ENCODE measurements at places on chromosomes 16 and 17.
A peak's percentile ranks its signal among the peaks of the same experiment; 100 is the strongest.

DNA sequence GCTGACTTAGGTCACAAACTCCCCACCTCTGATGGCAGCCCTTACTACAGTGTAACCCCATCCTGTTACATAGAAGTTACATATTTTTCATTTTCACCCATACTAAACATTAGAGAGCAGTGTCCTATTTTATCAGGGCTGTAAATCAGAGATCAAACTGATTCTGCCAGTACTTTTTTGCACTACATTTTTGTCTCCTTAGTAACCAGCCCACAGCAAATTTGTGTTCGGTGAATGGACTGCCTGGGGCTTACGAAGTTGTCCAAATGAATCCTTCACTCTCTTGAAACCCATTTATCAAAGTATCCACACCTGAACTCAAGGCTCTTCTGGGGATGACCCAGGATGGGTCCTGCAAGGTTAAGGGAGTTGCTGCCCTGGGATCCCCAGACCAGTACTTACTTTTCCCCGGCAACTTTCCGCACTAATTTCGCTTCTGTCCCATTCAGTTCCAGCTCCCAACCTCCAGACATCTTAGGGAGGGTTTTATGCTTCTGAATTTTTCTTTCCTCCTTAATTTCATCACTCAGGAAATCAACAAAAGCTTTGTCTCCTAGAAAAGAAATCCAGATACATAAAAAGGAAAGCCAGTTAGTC, 1.1 kb downstream of the C1QBP start:
- DNase-seq = no peak

DNA sequence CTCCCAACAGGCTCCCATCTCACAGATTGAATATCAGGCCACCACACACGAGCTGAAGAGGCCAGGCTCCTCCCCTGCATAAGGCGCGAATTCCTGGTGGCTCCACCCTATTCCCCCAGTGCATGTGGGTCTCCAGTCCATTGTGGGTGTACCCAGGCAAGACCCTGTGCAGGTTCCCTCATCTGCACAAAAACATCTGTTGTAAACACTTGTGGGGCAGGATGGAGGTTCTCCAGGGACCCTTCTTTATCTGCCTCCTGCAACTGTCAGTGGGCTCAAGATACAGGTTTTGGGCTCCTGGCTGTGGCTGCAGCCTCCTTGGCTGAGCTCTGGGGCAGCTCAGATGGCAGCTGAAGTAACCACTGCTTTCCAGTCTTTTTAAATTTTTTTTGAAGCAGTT, 17.6 kb upstream of the LGALS9 start:
- no peak for DNase-seq

- DNase-seq = no peak
Observed at GRCh38 chr17:71580220-71580619, 540.6 kb upstream of the SOX9 start.

- DNase-seq = no peak
Observed at GRCh38 chr17:40600486-40601046, 35.3 kb upstream of the CCR7 start.

- peak; percentile 64 for DNase-seq
Observed at GRCh38 chr16:457732-458400, 32.4 kb downstream of the RAB11FIP3 start.

DNA sequence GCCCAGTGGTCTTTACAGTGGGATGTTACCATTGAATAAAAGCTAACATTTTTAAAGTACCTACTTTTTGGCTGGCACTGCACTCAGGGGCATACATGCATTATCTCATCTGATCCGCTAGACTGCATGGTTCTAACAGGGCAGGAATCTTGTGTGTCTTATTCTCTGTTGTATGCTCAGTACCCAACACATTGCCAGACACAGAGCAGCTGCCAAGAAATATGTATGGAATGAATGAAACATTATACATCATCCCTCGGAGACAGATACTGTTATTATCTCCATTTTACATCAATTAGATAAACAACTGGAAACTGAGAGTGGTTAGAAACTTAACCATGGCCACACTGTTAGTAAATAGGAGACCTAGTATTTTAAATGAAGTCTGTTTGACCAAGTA, 74.1 kb upstream of the CDH11 start:
- peak; percentile 35 for DNase-seq

- no peak for DNase-seq
Observed at GRCh38 chr16:86353148-86353547, 157.2 kb upstream of the FOXF1 start.

GRCh38 chr16:81321039-81321438, 6.3 kb downstream of the GAN start:
- DNase-seq = no peak

DNA sequence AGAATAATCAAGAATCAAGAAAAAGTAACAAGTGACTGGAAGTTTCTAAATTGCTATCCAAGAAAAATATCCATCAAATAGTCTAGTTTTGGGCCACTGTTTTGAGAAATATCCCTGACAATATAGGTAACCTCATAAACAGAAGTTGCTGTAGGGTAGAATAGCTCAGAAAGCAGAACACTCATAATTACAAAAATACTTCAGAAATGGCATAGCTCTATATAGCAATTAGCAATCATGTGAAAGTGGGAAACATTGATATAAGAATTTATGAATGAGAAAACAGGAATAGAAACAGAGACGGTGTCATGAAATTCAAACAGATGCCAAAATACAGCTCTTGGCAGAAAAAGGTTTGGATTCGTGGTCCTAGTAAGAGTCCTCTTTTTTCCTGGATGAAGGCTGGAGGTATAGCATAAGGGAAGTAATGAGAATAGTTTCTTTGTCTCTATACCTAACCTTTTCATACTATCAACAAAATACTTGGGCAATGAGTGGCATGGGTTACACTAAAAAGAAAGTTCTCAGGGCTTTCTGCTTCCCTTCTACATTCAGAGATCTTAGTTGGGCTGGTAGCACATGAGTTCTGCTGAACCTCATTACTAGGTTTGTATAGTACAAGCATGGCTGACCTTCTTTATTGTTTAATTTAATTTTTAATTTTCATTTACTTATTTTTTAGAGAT, 33.5 kb downstream of the SPAG9 start:
- no peak for DNase-seq

DNA sequence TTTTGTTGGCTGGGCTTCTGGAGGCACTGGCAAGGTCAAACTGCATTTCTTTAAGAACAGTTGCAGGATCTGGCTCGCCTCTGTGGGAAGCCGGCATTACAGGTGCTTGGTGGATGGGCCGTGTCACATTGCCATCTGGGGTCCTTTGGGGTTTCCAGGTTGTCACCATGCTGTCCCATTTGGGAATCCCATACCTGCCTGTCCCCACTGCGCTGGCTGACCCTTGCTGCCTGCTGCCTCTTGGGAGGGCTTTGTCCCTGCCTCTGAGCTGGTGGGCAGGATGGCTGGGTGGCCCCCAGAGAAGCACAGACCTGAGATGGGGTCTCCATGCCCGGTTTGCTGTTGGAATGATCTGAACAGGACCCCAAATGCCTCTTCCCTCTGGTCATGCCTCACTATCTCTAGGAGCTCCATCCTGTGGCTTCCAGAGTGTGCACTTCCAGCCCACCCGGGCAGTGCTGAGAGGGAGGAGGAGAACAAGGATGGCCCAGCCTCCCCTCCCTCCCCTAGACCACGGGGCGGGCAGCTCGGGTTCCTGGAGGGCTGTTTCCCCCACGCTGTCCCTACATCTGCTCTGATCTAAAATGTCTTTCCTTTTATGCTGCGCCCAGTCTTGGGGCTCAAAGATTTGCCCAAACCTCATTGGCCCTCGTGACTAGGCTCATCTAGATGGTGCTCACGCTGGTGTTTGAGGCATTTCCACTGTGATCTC, 28.0 kb downstream of the OR1D5 start:
- DNase-seq = no peak

DNA sequence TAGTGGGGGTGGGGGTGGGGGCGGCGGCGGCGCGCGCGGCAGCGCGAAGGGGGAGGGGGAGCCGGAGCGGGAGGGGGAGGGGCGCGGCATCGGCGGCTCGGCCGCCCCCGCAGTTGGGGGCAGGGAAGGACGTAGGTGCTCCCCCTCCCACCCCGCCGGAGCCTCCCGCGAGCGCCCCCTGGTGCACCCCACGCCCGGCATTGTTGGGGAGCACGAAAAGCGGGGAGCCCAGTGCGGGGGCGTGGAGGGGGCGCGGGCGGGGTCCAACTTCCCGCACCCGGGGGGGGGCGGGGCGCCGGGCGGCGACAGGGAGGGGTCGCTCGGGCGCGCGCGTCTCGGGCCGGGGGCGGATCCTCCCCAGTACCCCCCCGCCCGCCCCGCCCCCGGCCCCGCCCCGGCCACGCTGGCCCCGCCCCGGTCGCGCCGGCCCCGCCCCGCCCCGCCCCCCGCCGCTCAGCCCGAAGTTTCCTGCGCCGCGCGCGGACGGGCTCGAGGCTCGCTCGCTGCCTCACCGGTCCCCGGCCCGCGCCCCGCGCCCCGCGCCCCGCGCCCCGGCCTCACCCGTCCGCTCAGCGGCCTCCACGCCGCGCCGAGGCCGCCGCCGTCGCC, at the start of gene CACNA1H:
TSS of gene CACNA1H (plus strand) at position 456 of the 609 bp plus-strand sequence. CDS start 632 bp downstream, outside the sequence.
- peak; percentile 72 for DNase-seq

DNA sequence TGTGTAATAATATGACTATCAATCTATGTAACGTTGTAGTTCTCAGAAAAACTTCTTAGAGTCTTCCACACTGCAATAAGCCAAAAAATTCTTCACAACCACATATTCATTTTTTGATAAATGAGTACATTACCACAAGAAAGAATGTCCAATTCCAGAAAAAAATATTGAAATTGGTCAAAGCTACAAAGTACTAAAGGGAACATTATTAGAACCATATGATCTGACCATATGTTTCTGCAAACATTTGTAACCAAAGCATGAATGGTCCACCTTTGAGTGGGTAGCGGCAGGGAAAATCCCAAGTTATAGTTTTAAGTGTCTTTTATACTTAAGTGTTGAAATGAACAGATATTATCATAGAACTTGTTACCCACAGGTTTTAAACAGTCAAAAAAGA, 71.7 kb upstream of the NACA2 start:
- DNase-seq = no peak

DNA sequence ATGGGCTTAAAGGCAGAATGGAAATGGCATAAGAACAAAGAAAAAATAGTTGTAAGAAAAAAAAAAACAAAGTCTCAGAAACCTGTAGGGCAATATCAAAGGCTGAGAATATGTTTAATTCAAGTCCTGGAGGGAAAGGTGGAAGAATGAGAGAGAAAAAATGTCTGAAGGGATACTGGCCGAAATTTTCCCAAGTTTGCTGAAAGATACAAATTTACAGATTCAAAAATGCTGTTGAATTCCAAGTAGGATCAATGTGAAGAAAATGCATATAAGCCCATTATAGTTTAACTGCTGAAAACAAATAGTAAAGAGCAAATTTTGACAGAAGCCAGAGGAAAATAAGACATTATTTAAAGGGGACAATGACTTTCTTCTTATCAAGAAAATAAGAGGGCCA, 6.6 kb upstream of the USP22 start:
- no peak for DNase-seq

DNA sequence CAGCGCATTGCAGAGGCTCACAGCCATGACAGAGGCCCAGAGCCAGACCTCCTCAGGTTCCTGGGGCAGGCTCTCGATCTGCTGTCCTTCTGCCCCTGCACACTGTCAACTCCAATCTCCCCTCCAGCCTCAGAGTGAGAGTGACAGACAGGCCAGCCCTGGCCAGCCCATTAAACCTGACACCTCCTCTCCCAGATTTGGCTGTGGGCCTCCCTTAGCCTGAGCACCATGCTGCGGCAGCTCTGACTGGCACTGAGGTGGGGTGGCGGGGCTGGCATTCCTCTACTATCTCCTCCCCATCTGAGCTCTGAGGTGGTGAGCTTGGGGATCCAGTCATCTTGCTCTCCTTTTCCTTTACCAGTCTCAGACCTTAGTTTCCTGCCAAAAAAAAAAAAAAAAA, 15.5 kb upstream of the C1QL1 start:
- DNase-seq = no peak

DNA sequence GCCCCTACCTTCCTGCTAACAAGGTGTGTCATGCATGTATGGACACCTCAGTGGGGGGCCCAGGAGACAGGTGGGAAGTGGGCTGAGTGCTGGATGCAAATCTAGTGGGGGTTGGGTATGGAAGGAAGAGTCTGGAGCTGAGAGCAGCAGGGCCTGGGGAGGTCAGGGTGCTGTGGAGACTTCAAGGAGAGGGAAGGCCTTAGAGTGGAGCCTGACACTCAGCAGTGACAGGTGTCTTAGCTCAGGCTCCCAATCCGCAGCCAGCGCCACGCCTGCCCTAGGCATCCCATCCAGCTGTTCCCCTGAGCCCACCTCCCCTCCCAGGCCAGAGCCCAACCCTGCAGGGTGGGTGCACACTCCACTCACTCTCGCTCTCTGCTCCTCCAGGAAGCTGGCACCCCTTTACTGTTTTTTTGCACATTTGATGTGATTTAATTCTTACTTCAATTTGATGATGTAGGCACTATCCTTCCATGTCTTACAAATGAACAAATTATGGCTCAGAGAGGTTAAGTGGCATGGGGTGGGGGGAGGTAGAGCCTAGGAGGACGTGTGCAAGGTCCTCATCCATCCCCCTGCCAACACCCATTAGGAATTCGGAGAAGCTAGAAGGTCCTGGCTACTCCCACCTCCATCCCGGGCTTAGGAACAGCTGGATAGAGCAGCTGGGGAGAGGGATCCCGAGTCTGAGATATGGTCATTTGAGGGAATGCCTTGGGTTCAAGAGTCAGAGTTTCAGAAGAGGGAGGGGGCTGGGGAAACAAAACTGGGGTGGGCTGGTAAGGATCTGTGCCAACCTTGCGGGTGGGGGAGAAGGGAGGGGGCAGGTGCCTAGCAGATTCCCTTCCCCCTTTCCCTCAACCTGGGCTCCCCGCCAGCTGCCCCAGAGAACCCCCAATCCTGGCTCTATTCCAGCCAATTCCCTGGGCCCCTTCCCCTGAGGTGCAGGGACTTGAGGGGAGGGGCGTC, 2.1 kb downstream of the FAM171A2 start:
- peak; percentile 64 for DNase-seq

DNA sequence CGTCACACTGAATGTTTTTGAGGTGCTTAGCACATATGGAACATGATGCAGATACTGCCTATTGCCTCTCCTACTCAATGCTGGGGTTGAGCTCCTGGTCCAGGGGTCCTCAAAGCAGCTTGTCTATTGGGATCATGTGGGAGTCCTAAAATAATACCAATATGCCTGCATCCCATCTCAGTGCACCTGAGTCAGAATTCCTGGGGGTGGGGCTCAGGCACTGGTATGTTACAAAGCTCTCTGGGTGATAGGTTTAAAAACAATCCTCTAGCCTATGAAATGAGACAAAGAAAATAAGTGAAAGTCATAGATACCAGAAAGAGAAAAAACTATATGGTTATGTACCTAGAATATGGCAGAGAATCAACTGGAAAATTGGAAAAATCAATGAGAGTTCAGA, 156.6 kb upstream of the NLRP1 start:
- DNase-seq = no peak

GRCh38 chr17:79814127-79814973, 17.5 kb upstream of the CBX8 start:
- peak; percentile 60 for DNase-seq

DNA sequence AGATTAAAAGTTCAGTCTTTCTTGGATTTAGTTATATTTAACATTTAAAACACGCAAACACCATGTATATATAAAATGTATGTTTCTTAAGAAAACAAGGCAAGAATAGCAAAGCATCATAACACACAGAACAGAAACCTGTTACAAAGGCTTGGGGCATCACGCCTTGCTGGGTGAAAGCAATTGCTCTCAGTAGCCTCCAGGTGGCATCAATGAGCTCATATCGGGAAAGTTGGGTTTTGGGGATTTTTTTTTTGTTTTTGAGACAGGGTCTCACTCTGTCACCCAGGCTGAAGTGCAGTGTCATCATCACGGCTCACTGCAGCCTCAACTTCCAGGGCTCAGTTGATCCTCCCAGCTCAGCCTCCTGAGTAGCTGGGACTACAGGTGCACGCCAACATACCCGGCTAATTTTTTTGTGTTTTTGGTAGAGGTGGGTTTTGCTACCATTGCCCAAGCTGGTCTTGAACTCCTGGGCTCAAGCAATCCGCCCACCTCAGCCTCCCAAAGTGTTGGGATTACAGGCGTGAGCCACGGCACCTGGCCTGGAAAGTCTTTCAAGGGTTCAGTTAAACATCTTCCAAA, 56.9 kb downstream of the CYB5D2 start:
- DNase-seq = peak; percentile 76
